Esophagus squamous epithelium (tissue), 5 donors: ENCODE measurements at places on chromosomes 3 and 15.

DNA sequence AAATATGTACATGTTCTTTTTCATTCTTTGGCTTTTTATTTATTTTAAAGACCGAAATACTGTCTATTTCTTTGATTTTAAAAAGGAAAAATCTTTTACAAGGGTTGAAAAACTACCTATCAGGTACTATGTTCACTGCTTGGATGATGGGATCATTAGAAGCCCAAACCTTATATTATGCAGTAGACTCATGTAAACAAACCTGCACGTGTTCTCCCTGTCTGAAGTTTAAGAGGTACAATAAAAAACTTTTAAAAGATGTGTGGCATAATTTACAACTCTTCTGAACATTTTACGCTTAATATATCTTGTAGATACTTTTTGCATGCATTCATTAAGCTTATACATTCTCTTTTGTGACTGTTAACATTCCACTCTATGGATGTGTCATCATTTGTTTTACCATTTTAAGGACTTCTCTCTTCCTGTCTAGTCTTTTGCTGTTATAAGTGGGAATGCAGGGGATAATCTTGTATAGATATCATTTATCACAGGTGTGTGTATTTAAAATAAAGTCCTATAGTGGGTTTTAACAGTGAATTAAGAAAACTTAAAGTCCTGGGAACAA, 6.2 kb downstream of the MGA start:
- DNase-seq = no peak

DNA sequence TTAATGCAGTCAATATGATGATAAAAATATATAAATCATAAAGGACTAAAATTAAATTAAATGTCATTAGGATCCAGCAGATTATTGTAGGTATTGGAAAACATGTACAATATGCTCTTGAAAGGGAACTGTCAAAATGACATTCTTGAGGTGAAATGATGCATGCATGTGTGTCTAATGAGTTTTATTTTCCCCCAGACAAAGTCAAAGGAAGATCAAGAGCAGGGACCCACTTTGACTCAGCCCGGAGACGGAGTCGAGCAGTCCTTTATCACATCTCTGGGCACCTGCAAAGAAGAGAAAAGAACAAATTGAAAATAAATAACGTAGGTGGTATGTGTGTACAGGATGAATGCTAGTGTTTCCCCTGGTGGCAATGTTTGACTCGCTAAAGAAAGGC, 194.1 kb downstream of the KCNH8 start:
- DNase-seq = no peak

GRCh38 chr15:68775671-68776476, 44.8 kb downstream of the ANP32A start:
- no peak for DNase-seq

GRCh38 chr3:147119346-147119745, 287.0 kb downstream of the ZIC4 start:
- DNase-seq = no peak

DNA sequence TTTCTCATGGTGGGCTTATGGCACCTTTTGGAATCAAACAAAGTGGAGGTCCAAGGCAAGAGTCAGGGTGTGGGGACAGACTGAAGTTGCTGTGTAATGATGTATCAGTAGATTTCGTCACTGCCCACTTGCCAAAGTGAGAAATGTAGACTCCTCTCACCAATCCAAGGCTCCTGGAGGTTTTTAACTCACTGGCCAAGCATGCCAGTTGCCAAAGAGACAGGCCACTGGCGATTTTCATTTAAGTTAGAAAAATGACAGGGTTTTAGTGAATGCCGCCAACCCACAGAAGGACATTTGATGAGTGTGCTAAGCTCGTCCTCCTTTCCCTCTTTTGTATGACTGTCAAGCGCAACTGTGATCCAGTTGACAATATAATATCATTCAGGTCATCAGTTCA, 209.2 kb downstream of the FEZF2 start:
- no peak for DNase-seq

- DNase-seq = no peak
These were observed 40.9 kb downstream of the FBXL2 start for GRCh38 chr3:33317963-33318709.

DNA sequence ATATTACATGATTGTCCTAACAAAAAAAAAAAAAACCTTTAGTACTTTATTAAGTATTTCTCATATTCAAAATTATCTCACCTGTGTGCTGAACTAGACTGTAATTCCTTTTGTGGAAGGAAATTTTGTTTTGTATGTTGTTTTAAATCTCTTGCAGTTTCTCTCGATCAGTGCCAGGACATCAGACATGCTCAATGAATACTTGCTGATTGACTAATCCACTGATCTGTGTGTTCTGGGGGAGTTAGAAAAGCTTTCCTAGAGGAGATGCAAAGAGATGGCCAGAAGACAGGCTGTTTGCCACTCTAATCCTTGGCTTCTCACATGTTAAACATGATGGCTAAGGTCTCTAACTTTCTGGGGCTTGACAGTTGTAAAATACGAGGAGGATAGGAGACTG, 233.3 kb upstream of the NR2E3 start:
- no peak for DNase-seq

- no peak for DNase-seq
These were observed 18.8 kb upstream of the SSUH2 start for GRCh38 chr3:8663177-8664061.

DNA sequence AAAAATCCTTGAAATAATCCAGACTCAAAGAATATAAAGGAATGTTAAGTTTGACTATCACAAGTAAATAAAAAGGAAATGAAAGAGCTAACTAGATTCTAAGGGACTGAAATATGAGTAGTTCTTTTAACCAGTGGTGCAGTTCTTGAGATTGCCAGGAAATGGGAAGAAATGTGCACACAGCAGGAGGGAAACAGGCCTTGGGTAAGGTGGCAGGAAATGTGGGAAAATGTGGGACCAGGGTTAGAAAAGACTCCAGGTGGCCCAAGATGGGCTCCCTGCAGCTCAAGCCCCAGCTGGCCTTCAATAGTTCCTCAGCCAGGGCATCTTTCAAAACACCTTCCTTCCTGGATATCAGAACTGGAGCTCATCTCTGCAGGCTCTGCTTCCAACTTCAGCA, 181.3 kb downstream of the ISL2 start:
- DNase-seq = no peak
